Skin of body (tissue), 3 donors: ENCODE measurements at places on chromosomes 1 and 21.

GRCh38 chr1:241810769-241811405 lies 37.1 kb upstream of the EXO1 start:
- DNase-seq, result no peak

- no peak for DNase-seq
These were observed 41.4 kb downstream of the TARBP1 start for GRCh38 chr1:234437423-234438171.

GRCh38 chr21:41919666-41920398 lies 34.0 kb downstream of the C2CD2 start:
- no peak for DNase-seq

DNA sequence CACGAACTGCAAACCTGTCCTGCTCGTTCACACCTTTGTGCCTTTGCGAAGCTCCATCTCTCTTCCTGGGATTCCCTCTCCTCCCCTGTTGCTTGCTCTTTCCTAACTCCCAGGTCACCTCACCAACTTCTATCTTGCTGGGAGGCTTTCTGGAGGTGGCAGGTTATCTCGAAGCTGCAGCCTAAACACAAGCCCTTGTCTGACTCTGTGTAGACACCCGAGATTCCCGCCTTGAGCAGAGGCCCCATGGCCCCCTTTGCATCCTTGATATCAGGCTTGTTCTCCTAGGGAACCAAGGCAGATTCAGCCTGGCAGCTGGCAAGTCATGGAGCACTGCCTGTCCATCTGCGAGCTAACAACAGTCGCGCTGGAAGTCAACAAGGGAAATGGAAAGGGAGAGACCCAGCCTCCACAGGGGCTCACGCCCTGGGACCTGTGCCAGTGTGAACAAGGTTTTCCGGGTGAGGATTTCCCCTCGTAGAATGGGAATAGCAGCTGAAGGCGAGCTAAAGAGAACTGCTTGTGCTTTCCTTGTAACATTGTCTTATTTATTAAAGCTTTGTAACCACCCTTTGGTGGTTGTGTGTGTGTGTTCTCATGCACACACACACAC lies 109.5 kb upstream of the JUN start:
- peak; percentile 28 for DNase-seq

GRCh38 chr1:44361478-44361877 lies 6.4 kb upstream of the ERI3 start:
- DNase-seq, result no peak

DNA sequence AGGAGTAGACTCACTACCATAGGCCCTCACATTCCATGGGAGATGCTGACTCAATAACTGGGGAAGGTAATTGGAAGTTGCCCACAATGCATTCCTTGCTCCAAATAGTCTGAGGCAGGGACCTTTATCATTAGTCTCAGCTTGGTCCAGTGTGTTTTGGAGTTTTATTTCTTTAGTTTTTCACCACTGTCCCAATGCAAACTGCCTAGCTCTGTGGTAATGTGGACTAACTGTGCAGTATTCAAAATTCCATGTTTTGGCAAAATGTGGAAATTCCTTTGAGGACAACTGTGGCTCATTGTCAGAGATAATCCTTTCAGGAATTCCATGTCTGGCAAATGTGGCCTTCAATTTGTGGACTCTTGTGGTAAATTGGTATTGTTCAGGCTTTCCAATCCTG lies 78.1 kb upstream of the PAPPA2 start:
- DNase-seq, result no peak

DNA sequence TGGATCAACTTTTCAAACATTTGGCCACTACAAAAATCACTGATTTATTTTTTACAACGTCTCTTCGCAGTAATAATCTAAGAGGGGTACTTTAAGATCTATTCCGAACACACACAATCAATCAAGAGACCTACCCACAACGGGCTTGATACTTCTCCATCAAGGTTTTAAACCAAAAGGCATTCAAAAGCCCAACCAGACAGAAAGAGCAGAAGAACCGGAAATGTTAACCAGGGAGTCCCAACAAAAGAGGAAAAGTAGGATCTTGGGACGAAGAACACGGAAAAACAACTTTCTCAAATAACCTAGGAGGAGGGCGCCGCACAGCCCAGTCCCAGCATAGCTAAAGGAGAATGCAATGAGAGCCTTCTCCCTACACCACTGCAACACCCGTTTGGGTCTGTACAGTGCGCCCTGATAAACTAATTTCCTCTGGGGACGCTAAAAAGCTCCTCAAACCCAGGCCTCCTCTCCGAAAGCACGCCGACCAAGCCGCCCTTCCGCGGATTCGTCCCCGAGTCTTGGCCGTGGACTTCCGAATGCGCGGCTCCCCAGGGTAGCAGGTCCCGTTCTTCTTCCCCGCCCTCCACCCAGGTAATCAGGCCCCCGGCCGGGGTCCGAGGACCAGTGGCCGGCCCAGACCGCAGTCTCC lies 623 bp downstream of the RPL22 start:
- no peak for DNase-seq

- no peak for DNase-seq
These were observed 2.4 kb upstream of the ELF3 start for GRCh38 chr1:202007805-202008489.

DNA sequence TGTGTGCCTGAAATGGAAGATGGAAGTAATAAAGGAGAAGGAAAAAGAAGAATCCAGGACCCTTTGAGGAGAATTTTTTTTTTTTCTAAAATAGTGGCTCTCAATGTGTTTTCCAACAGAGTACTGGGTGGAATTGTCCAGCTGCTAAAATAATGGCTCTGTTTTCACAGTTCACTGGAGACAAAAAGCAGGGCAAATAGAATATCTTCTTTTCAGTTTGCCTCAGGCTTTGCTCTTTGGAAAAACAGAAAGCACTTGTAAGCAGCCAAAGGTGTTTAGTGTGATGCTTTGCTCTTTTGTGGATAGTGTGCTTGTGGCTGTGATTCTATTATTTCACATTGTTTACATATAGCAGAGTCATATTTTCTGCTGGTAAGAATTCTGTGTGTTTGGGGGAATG lies 77.4 kb upstream of the MROH9 start:
- DNase-seq, result no peak

DNA sequence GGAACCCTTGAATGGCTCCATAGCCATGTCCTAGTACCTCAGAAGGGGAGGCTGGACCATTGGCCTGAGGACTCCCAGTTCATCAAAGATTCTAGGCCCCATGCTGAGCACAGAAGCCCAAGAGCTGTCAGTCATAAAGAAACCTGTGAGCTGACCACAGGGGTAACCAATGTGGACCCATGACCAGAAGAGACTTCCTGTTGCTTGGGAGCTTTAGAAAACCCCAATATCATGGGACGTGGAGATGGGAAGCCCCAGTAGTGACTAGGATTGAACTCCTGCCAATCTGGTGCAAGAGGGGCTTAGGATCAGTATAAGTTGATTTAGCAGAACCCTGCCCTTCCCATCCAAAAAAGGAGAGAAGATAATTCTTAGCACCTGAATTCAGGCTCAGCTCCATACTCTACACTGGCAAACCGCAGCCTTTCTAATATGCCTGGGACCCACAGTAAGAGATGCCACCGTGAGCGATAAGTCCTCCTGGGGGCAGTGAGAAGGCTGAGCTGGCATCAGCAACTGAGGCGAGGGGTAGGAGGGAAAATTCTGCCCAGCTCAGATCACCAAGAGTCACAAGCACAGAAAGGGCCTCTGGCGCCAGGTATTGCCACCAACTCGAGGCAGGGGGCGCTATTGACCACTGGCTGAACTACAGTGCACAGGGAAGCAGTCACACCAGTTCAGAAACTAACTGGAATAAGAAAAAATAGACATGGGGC lies 108.9 kb downstream of the CAPN8 start:
- DNase-seq, result no peak

DNA sequence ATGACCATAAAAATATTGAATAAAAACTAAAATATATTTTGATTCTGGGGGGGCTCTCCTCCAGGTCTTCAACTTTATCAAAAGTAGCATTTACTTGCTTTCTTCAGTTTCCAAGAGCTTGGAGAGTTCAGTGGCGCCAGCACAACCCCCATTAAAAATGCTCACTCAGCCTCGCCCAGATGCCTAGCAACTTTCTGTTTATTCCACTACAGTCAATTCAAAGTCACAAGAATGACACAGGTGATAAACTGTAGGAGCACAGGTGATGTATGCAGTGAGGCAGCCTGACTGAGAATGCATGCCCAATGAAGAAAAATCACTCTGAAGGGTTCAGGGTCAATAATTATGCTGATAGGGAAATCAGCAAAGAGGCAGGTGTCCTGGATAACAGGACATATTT lies 159.4 kb upstream of the ATP1B1 start:
- no peak for DNase-seq

DNA sequence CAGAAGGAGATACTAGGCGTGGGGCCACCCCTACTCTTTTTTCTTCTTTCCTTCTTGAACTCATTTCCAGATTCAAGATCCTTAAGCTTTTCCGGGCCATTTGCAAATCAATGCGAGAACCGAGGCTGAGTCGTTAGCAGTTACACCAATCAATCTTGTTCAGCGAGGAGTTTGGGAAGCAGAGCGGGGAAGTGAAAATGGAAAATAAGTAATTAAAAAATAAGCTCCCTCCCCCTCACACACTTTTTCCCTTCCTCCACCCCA lies 1.7 kb upstream of the NEGR1 start:
- DNase-seq, result peak; percentile 85

DNA sequence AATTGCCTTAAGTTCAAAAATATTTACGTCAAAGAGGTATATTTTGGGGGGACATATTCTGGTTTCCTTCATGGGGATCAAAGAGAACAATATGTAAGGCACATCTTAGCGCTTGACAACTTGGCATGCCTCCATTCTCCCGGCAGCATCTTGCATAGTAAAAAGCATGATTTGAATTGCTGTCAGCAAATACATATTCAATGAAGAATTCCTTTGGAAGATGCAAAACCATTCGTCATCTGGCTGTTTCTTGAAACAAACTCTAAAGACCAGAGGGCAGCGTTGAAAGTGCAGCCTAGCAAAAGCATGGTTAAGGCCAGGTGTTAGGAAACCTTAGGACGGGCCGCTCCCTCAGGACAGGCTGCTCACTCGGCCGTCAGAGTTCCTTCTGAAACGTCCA lies 3.4 kb upstream of the PIK3CD start:
- DNase-seq, result no peak

DNA sequence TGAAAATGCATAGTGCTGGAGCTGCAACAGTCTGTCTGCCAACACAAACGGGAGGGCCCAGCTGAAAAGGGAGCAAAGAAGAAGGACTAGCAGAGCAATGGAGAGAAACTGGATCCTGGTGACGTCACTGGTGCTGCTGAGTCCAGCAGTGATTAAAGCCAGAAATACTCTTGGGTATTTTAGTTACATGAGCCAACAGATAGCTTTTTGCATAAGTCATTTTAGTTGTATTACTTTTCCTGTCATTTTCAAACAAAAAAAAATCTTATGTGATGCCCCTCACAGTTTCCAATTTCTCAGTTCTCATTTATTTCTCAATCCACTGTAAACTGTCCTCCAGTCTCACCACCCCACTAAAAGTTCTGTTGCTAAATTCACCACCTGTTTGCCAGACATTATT lies 38.7 kb upstream of the NEK7 start:
- DNase-seq, result peak; percentile 97

DNA sequence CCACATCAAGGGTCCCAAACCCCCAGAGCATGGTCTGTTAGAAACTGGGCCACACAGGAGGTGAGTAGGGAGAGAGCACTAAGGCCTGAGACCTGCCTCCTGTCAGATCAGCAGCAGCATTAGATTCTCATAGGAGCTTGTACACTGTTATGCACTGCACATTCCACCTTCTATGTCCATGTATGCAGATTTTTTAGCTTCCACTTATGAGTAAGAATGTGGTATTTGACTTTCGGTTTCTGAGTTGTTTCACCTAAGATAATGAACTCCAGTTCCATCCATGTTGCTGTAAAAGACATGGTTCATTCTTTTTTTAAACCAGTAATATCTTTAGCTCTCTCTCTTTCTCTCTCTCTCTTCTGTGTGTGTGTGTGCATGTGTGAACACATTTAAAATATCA lies 663 bp upstream of the GBP6 start:
- no peak for DNase-seq

DNA sequence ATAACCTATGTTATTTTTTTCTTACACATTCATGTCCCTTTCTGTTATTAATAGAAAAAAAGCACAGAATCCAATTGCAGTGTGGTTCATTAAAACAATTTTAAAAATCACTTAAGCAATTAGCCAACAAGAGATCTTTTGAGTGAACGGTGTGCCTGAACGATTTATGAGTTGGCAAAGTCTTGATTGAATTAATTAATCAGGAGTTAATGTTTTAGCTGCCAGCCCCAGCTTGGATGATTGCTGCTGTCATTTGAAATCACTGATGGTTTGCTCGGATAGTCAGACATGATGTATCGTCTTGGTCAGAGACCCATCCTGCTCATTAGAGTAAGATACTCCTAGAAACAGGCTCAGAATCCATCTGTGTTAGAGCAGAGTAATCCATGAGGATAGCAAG lies 158.3 kb upstream of the GALNT2 start:
- DNase-seq, result no peak

DNA sequence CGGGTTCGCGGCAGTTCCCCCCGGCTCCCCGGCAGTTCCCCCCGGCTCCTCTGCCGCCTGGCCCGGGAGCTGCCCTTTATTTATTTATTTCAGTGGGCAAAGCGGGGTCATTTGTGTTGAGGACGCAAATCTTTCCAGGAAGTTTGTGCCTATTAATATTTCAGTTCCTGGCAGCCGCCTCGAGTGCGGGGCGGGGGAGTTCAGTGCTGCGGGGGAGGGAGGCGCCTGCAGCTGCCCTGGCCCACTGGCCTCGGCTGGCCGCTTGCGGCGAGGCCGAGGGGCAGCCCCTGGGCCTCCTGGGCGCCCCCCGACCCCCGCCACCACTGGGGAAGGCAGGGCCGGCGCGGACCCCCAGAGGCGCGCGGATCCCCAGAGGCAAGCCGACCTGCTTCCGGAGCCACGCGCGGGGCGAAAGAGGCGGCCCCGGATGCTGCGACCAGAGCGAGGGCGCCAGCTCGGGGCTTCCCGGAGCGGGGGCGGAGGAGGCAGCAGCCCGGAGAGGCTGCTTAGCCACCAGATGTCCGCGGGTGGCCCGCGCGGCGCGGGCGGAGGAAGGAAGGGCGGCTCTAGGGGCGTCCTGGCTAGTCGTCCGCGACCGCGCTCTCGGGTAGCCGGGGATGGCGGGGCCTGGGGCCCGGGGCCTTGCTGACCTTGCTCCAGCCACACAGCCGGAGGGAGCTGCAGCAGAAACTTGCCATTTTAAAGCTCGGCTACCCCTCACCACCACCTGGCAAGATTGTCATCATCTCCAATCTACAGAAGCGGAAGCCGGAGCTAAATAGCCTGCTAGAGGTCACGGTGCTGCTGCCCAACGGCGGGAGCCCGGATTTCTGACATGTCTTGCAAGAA lies 48.0 kb downstream of the H3-3A start:
- peak; percentile 80 for DNase-seq

- DNase-seq, result no peak
These were observed 28.8 kb downstream of the CD101 start for GRCh38 chr1:117030271-117030877.

DNA sequence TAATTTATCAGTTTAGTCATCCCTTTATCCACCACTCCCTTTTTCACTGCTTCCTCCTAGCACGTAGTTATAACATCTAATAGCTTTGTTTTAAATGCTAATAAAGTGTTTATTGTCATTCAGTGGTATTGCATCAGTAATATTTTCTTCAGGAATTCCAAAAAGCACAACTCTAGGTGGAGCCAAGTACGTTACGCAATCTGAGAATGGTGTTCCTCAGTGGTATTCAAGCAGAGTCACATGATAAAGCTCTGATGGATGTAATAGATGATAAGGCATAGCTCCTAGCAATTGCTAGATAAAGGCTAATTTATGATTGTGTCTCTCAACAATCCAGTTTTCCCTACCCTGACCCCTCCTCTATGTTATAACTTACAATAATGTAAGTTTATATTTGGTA lies 494.6 kb upstream of the ADGRL4 start:
- DNase-seq, result no peak
